CD4-positive, alpha-beta T cell treated with Interleukin-4 for 1 hour (primary cell): ENCODE measurements at places on chromosomes 12 and 14.

- DNase-seq, result no peak
These were observed 26.5 kb upstream of the CORO1C start for GRCh38 chr12:108757856-108758255.

DNA sequence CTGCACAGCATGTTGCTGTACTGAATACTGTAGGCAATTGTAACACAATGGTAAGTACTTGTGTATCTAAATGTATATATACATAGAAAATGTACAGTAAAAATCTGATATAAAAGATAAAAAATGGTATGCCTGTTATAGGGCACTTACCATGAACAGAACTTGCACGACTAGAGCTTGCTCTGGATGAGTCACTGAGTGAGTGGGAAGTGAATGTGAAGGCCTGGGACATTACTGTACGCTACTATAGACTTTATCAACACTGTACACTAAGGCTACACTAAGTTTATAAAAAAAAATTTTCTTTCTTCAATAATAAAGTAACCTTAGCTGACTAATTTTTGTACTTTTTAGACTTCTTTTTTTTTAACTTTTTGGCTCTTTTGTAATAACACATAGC is 24.2 kb upstream of the NEDD1 start:
- no peak for DNase-seq

- no peak for DNase-seq
These were observed 291.6 kb upstream of the SLC16A7 start for GRCh38 chr12:59304077-59304721.

GRCh38 chr14:102610968-102611811 is 18.7 kb downstream of the RCOR1 start:
- DNase-seq, result no peak

DNA sequence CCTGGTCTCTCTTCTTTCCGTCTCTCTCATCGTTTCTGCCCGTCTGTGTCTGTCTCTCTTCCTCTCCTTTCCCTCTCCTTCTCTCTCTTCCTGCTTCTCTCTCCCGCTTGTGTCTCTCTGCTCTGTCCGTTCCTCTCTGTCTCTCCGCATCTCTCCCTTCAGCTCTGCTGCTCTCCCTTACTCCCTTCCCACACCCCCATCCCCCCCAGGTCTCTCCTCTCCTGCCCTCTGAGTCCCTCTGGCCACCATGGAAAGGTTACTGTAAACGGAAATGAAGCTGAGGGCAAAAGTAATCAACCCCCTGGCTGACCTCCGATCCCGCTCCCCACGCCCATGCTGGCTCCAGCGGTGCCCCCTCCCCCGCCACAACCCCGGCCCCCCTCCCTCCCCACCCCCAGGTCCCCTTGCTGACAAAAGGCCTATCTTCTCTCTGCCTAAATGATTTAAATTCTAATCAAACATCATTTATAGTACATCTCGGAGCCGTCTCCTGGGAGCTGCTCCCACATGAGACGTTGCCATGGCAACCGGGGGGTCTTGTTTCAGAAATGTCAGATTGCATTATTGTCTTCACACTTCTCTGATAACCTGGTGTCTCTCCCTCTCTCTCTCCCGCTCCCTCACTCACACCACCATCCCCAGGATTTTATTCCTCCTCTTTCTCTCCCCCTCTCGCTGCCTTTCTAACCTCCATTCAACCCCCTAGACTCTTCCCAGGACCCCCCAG is 203.8 kb downstream of the RBM19 start:
- no peak for DNase-seq

- DNase-seq, result no peak
These were observed 5.7 kb downstream of the NUP37 start for GRCh38 chr12:102114212-102114611.

- DNase-seq, result no peak
These were observed at the start of gene KRT80 for GRCh38 chr12:52191841-52192791. KRT80 (minus strand) TSS chr12:52192014; CDS start chr12:52191902, 112 bp downstream.

DNA sequence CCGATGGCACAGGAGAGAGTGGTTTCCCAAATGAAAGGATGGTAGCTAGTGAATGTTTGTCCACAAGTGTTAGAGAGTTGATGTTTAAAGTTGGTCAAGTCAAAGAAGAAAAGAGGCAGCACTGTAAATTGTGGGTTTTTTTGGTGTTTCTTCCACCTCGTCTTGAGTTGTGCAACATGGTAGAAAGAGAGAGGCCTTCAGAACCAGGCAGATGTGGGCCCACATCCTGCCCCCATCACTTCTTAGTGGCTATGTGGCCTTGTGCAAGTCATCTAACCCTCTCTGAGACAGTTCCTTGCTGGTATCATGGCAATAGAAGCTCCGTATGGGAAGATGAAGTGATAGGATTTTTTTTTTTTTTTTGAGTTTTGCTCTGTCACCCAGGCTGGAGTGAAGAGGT is 60.8 kb downstream of the NDUFA12 start:
- no peak for DNase-seq

DNA sequence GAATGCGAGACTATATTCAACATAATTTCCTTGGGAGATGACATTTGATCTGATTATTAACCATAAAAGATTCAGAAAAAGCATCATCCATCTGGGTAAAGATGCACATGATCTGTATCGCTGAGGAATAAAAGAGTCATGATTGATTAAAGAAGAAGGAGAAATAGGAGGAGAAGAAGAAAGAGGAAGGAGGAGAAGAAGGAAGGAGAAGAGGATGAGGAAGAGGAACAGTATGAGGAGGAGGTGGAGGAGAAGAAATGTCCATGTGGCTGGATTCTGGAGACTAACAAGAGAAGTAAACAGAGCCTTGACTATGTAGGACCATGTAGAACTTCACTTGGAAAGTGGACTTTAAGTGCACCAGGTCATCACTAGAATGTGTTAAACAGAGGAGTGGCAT is 947.4 kb downstream of the LRFN5 start:
- no peak for DNase-seq

- DNase-seq, result no peak
These were observed 160.5 kb upstream of the RASSF8 start for GRCh38 chr12:25797949-25798348.

- no peak for DNase-seq
These were observed 207.6 kb downstream of the BCL11B start for GRCh38 chr14:99064262-99064954.

DNA sequence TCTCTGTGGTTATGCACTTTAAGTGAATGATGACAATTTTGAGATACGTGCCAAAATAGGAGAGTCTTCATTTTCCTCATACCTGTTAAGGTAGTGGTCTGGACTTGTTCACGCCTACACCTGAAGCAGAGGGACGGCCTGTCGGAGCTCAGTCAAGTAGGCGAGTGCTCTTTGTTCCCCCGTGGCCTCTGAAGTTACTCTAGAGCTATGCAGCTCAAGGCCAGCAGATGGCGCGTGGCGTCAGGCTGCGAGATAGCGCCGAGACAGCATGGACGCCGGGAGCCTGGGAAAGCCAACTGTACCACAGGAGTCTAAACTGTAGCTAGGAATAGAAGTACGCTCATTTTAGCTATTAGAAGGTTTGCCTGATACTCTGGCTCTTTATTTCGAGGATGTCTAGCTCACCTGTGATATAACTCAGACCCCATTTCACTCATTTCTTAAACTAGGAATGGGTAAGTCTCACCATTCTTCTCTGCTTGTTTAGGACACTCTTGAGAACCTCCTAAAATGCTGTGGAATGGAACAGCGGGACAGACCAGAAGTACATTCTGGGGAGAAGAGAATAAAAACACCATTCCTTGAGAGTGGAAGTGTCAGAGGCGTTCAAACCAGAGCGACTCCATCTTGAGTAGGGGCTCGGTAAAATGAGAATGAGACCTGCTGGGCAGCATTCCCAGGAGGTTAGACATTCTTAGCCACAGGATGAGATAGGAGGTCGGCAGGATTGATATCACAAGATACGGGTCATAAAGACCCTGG is 267.4 kb upstream of the HMGA2 start:
- DNase-seq, result peak; percentile 57

DNA sequence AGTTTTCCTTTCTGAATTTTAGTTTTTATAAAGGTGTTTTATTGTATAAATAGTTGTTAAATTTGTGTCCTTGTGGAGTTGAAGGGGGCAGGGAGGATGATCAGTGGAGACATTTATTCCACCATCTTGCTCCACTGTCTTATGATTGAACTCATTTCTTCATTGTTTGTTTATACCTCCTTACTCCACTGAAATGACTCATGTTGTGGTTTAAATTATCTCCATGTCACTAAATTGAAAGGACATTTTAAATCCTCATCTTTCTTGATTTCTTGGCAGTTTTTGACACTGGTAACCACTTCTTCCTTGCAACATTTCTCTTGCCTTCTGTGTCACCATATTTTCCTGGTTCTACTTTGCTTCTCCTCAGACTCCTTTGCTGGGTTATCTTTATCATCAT is 23.6 kb upstream of the FERMT2 start:
- no peak for DNase-seq

DNA sequence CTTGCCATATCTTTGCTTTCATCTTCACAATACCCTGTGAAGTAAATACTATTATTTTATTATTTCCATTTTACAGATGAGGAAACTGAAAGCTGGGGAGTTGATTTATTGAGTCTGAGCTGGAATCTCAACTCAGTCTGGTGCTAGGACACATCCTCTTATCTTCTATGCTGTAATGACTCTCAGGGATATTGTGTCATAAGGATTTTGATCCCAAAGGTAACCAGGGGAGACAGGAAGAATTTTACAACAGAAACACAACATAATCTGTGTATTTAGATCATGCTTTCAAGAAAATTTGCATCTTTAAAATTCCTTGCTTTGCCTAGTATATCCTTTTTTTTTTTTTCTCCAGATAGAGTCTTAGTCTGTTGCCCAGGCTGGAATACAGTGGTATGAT is 123.3 kb upstream of the BTG1 start:
- no peak for DNase-seq

DNA sequence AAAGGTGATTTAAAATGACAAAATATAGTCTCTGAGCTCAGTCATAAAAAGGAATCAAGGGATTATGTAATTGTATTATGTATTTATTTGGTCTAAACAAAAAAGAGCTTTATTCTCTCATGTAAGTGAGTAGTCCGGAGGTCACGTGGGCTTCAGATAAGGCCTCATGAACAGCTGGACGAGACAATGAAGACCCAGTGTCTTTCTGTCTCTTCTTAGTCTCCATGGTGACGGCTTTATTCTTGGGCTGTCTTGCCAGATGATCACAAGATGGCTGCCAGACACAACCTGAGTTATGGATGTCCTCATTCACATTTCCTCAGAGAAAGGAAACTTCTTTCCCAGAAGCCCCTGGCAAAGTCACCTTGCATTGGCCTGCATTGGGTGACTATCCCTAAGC is 98.6 kb downstream of the ARF6 start:
- DNase-seq, result no peak

GRCh38 chr12:13559318-13559978 is 362.9 kb downstream of the EMP1 start:
- DNase-seq, result no peak

GRCh38 chr14:65180725-65181025 is 78.4 kb upstream of the MAX start:
- DNase-seq, result no peak

DNA sequence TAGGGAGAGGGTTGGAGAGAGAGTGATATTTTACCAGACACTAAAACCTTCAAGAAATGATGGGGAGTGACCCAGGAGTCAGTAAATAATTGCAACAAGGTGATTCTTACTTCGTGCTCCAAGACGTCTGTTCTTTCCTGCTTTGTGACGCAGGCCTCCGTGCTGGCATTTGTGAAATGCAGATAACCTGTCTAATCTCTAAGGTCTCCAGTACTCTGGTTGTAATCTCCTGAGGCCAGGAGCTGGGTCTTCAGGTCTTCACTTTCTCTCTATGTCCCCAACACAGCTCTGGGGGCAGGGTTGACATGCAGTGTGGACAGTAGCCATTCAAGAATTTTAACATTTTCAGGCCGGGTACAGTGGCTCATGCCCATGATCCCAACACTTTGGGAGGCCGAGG is 53.1 kb downstream of the CD9 start:
- DNase-seq, result no peak

DNA sequence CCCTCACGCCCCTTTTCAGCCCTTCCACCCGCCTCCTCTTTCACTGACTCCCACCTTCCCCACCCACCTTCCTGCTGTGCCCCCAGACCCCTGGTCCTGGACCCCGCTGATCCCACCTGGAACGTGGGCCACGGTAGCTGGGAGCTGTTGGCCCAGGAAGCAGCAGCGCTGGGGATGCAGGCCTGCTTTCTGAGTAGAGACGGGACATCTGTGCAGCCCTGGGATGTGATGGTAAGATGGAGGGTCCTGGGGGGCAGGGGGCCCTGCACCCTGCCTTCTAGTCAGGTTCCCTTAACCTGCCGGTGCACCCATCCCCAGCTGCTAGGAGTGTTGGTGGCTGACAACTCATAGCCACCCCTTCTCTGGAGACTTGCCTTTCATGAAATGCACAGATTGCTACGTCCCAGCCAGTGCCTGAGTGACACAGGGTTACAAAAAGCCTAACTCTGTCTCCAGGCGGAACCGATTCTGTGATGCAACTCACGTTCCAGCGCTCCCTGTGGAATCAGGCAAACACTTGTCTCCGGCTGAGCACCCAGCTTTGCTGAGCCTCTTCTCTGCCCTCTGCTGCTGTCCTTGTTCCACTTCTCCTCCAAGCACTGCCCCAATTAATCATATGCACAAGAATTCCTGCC is 15.0 kb upstream of the OAS2 start:
- no peak for DNase-seq

DNA sequence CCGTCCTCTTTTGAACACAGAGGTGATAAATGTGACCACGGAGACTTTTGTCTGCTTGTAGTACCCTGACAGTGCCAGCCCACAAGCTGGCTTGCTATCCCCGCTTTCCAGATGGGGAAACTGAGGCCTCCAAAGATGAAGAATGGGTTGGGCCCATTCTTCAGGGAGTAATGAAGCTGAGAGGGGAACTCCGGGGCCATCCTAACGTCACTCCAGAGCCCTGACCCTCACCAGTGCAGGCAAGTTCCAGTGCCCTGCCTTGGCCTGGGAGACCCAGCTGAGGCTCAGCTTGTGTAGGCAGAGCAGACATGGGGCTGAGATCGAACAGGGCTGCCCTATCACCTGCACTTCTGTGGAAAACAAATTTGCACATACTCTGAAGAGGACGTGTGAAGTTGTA is 277.1 kb downstream of the DPF3 start:
- no peak for DNase-seq

- no peak for DNase-seq
These were observed 10.6 kb upstream of the LBHD2 start for GRCh38 chr14:103073367-103073875.

- no peak for DNase-seq
These were observed 153.0 kb upstream of the BMP4 start for GRCh38 chr14:54109521-54110120.

DNA sequence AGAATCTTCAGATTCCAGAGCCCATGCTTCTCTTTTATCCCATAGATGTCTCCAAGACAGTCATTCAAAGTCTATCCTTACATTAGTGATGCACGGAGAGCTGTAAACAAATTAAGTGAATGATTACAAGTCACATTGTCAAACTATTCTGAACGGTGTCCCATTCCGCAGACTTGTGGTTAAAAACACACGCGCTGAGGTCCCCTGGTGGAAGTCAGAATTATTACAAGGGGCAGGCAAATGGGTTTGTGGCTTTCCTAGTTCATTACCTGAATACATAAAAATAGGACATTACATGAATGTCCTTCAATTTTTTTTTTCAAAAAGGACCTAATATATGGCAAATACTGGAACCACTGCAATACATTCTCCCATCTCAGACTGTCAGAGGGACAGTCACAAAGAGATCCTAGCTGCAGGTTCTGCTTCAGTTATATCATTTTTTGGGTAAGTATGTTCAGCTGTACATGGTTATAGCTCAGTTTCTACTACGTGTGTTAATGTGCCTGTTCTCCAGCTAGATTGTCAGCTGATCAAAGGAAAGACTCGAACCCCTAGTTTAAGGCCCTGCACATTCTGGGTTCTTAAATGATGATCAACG is 53.1 kb upstream of the STON2 start:
- peak; percentile 62 for DNase-seq
